D341Med (cell line): ENCODE measurements at places on chromosomes 2 and 18.

- DNase-seq: no peak
Measured at GRCh38 chr2:32715981-32716380, 88.1 kb downstream of the TTC27 start.

GRCh38 chr2:74020702-74021406 lies 36.1 kb downstream of the TET3 start:
- DNase-seq: no peak

GRCh38 chr18:6399776-6400175 lies 14.9 kb downstream of the L3MBTL4 start:
- no peak for DNase-seq

GRCh38 chr18:53772293-53772692 lies 452.2 kb downstream of the MBD2 start:
- DNase-seq: no peak

GRCh38 chr2:187297801-187298200 lies 150.3 kb downstream of the CALCRL start:
- no peak for DNase-seq
